ENCODE measurements at places on chromosomes 1 and 21.

GRCh38 chr1:112021263-112021662 lies 31.8 kb upstream of the KCND3 start:
- H3K4me3 ChIP-seq = no peak overlapping the region
- no peak overlapping the region for H3K27ac ChIP-seq
- no peaks in the 10 kb centered on the region for H3K36me3 ChIP-seq
- H3K27me3 ChIP-seq = peaks cover 28% of the 10 kb centered on the region
- no peaks in the 10 kb centered on the region for H3K4me1 ChIP-seq

DNA sequence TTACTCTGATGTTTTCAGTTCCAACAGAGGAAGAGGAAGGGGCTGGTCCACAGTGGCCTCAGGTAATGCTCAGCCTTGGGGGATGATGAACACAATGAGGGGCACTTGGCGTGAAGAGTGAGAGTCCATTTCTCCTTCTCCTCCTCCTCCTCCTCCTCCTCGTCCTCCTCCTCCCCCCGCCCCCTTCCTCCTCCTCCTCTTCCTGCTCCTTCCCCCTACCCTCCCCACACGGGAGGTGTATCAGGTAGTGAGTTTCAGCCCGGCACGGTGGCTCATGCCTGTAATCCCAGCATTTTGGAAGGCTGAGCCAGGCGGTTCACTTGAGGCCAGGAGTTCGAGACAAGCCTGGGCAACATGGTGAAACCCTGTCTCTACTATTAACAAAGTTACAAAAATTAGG lies 17.3 kb upstream of the GPR157 start:
- no peaks in the 10 kb centered on the region for H3K27me3 ChIP-seq
- DNase-seq = no peak
- H3K4me3 ChIP-seq = no peak overlapping the region
- H3K27ac ChIP-seq = no peak overlapping the region
- peaks cover 28% of the 10 kb centered on the region for H3K4me1 ChIP-seq

- no peaks in the 10 kb centered on the region for H3K4me1 ChIP-seq
- H3K36me3 ChIP-seq = no peaks in the 10 kb centered on the region
- no peak for DNase-seq
- no peak overlapping the region for H3K4me3 ChIP-seq
- H3K27me3 ChIP-seq = no peaks in the 10 kb centered on the region
These were observed 6.8 kb upstream of the TEKT2 start for GRCh38 chr1:36076979-36077573.

DNA sequence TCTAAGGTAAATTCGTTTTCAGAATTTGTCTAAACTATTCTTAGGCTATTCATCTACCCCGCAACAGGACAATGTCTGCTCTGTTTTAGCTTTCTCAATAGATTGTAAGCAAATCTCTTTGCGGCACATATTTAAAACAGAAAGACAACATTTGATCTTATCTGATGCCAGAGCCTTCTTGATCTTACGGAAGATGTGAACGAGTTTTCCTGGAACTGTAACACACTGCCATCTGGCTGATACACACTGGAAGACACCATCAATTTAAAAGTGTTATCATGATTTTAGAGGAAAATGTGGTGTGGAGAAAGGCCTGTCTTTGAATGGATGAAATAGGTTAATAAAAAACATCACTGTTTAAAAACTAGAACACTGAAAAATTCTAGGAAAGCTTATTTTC lies 36.1 kb downstream of the COA6 start:
- H3K27me3 ChIP-seq = no peaks in the 10 kb centered on the region
- H3K4me1 ChIP-seq = peaks cover 2% of the 10 kb centered on the region
- H3K27ac ChIP-seq = no peak overlapping the region

- no peaks in the 10 kb centered on the region for H3K36me3 ChIP-seq
- H3K4me3 ChIP-seq = no peak overlapping the region
- peaks cover 47% of the 10 kb centered on the region for H3K27me3 ChIP-seq
- peak; percentile 85 for DNase-seq
- H3K27ac ChIP-seq = no peak overlapping the region
- peaks cover 4% of the 10 kb centered on the region for H3K4me1 ChIP-seq
These were observed 6.9 kb upstream of the IL22RA1 start for GRCh38 chr1:24149866-24150233.

DNA sequence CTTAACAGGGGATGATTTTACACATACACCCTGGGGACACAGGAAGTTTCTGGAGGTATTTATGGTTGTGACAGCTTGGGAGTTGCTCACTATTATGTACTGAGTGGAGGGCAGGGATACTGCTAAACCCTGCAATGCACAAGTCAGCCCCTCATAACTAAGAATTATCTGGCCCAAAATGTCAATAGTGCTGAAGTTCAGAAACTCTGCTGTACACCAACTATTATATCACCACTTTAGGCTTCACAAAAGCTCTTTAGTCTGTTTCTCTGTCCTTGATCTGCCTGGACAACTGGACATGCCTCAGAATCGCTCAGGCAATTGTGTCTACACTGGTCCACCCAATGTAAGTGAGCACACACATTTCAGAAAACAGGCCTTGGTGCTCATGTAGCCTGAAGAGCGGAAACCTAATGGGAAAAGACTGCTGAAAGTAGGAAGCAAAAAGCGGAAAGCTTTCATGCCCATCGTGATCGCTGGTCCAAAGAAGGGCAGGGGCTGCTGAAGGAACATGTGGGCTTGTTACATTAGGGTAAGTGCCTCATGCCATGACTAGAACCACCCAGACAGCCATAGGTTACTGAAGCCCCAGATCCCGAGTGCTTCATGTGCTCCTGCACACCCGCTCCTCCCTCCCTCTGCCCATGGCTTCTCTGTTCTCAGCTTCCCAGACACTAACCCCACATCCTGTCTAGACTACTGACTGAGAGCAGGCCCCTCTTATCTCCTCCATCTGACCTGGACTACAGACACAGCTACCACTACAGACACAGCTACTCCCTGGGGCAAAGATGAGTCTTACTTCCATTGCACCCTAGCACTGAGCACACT lies 73.5 kb downstream of the LRIG2 start:
- H3K4me3 ChIP-seq = no peak overlapping the region
- no peaks in the 10 kb centered on the region for H3K27me3 ChIP-seq
- H3K4me1 ChIP-seq = no peaks in the 10 kb centered on the region

DNA sequence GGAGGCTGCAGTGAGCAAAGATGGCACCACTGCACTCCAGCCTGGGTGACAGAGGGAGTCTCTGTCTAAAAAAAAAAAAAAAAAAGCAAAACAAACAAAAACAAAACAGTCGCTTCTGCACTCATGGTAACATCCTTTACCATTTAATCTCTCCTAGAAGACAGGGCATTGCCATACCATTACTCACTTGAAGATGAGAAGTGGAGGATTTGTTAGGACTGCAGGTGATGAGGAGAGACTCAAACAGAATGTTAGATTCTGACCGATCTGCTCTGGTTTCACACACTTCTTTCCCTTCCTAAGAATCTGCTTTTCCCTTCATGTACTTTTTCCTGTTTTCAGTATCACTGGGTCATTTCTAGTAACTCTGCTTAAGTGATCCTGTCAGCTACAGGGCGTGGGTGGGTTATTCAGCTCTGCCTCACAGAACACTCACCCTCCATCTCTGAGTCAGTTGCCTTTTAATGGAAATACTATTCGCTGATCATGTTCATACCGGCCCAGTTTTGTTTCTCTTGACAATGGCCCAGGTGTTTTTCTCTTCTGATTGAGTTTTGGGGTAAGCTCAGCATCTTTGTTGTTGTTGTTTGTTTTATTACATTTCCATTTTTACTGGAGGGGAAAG lies 148.0 kb upstream of the ERG start:
- peaks cover 2% of the 10 kb centered on the region for H3K4me1 ChIP-seq
- no peak overlapping the region for H3K4me3 ChIP-seq
- no peak overlapping the region for H3K27ac ChIP-seq

DNA sequence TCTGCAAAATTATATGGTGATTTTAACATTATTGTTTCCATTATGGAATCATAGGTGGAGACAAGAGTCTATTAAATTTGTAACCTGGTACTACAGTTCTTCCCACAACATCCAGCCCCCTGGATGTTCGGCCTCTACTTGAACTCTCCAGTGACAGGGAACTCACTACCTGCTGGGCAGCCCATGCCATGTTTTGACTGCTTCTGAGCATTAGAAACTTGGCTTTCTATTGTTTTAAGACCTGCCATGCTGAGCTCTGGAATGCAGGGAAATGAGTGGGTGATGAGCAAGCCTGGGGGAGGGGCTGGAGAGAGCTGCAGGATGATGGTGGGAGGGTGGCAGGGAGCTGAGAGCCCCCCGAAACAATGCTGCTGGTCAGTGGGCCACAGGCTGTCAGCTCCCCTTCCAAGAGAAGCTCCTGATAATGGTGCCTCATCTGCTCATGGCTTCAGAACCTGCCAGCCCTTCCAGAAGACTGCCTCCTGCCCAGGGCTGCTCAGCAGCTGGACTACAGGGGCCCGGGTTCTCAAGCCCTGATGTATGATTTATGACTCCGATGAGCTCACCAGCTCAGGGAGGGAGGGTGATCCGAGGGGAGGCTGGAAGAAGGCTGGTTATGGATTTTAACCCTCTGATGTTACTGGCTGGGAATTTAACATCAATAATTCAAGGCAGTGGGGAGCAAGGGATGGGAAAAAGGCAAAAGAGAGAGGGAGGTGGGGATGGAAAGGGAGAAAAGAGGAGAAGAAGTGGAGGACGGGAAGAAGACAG lies 205.0 kb downstream of the HIVEP3 start:
- H3K4me3 ChIP-seq = no peak overlapping the region
- H3K27ac ChIP-seq = peak overlapping the region; percentile 85
- peak; percentile 72 for DNase-seq
- H3K27me3 ChIP-seq = no peaks in the 10 kb centered on the region
- no peaks in the 10 kb centered on the region for H3K36me3 ChIP-seq

GRCh38 chr21:36665806-36666205 lies 33.1 kb upstream of the SIM2 start:
- H3K4me3 ChIP-seq = no peak overlapping the region
- peaks cover 52% of the 10 kb centered on the region for H3K27me3 ChIP-seq
- no peak for DNase-seq
- H3K36me3 ChIP-seq = no peaks in the 10 kb centered on the region
- H3K4me1 ChIP-seq = peaks cover 4% of the 10 kb centered on the region
- no peak overlapping the region for H3K27ac ChIP-seq

DNA sequence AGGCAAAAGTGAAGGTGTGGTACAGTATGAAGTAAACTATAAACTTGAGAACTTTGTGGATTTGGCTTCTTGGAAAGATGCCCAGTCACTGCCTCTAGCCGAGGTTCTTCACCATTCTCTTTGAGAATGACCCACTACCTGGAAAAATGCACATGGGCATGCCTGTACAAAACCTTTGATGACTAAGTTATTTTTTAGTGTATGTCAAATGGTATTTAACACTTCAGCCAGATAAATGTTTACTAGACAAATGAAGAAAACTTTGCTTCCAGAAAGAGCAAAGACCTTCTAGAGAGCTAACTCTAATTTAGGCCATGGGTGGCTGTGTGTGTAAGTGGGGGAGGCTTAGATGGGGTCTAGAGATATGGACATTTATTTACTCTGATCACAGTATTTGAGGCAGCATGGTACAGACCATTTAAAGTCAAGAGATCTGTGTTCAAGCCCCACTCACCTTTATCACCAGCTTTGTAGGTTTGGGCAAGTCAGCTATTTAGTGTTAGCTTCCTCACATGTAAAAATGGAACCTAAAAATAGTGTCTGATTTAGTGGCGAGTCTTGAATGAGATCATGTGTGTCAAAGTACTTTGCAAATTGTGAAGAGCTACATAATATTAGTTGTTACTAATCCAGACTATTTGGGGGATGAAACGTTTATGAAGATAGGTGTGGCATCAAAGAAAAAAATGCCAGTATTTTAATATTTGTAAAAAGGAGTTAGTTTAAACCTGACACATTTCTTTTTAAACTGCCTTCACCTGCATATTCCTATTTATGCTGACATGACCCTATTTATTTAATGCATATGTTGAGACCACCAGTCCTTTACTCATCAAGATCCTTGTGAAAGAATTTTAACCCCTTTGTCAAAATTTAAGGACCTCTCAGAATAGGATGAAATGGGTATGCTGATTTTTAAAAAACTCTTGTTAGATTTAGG lies 20.2 kb downstream of the NFYC start:
- H3K4me3 ChIP-seq = peak overlapping the region; percentile 86
- H3K27ac ChIP-seq = peak overlapping the region; percentile 96
- H3K4me1 ChIP-seq = peaks cover 4% of the 10 kb centered on the region
- DNase-seq = peak; percentile 39

- H3K36me3 ChIP-seq = peaks cover 12% of the 10 kb centered on the region
- DNase-seq = no peak
- H3K27me3 ChIP-seq = no peaks in the 10 kb centered on the region
- no peak overlapping the region for H3K4me3 ChIP-seq
- peaks cover 8% of the 10 kb centered on the region for H3K4me1 ChIP-seq
These were observed 35.4 kb downstream of the PRDM2 start for GRCh38 chr1:13735168-13735930.

GRCh38 chr1:17434601-17435000 lies 4.9 kb downstream of the RCC2 start:
- DNase-seq = no peak
- no peak overlapping the region for H3K27ac ChIP-seq
- H3K4me3 ChIP-seq = no peak overlapping the region

GRCh38 chr21:44932408-44933181 lies 7.2 kb upstream of the SLX9 start:
- H3K4me3 ChIP-seq = no peak overlapping the region
- H3K36me3 ChIP-seq = no peaks in the 10 kb centered on the region
- peaks cover 42% of the 10 kb centered on the region for H3K4me1 ChIP-seq

DNA sequence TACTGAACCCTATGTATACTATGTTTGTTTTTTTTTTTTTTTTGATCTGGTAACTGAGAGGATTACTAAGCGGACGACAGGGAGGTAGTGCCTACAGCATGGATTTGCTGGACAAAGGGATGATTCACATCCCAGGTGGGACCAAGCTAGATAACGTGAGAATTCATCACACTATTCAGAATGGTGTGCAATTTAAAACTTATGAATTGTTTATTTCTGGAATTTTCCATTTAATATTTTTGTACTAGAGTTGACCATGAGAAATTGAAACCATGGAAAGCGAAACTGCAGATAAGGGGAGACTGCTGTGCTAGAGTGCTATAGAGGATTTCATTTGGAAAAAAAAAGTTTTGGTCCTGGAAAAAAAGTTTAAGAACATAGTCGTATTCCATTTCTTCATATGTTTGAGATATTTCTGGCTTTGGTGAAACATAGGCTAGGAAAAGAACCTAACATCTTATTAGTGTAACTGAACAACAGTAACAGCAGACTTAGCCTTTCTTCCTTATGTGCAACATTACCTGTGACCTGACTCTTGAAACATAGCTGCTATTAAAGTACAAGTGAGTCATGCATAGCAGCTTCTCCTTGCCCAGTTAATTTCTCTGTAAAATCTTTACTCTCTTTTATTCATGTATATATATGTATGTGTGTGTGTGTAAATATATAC lies 202.5 kb downstream of the FGGY start:
- H3K4me1 ChIP-seq = peaks cover 7% of the 10 kb centered on the region
- no peaks in the 10 kb centered on the region for H3K27me3 ChIP-seq
- H3K4me3 ChIP-seq = no peak overlapping the region

DNA sequence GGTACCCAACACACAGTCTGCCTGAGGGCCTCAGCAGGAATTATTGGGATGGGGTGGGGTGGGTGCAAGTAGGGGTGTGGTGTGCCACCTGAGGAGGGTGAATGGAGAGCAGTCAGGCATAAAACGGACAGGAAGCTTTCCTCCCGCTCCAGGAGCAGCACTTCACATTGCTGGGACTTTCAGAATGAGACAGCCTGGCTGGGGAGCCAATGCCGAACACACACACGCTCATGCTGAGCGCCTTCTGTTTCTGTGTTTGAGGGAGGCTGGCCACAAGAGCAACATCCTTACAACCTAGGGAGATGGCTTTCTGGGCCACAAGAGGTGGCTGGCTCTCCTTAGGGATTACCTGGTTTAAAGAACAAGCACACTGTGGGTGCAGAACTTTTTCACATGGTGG lies 98.0 kb downstream of the LAMC2 start:
- no peaks in the 10 kb centered on the region for H3K27me3 ChIP-seq
- H3K4me1 ChIP-seq = peaks cover 20% of the 10 kb centered on the region
- H3K27ac ChIP-seq = no peak overlapping the region

- peaks cover 80% of the 10 kb centered on the region for H3K36me3 ChIP-seq
- no peak overlapping the region for H3K4me3 ChIP-seq
- H3K27ac ChIP-seq = no peak overlapping the region
- DNase-seq = no peak
- peaks cover 3% of the 10 kb centered on the region for H3K4me1 ChIP-seq
These were observed 49.1 kb upstream of the SDC3 start for GRCh38 chr1:30957560-30958222.
